ENCODE measurements at places on chromosomes 5 and 9.

DNA sequence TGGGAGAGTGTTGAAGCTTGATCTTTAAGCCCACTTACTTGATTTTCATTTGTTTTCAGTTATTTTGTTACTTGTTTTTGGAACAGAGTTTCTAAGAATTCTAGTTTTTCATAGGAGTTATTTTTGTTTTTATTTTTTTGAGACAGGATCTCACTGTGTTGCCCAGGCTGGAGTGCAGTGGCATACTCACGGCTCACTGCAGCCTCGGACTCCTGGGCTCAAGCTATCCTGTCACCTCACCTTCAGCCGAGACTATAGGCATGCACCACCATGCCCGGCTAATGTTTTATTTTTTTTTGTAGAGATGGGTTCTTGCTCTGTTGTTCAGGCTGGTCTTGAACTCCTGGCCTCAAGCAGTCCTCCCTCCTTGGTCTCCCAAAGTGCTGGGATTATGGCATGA lies 6.3 kb downstream of the ERBIN start:
- DNase-seq, result no peak

DNA sequence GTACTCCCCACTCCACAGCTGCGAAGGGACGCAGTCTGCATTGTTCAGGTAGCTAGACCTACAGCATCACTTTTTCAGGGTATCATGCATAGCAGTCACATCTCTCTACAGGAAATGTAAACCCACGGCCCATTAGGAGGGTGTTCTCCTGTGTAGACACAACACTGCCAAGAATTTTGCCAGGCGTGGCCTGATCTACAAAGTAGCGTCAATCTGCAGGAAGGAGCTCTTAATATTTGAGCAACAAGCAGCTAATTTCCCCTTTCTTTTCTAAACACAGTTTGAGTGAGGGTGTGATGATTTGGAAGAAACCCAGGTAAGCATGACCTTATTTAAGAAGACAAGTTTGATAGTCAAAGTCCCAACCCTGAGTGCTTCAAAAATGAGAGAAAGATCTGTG lies 419.0 kb downstream of the GADD45G start:
- no peak for DNase-seq

DNA sequence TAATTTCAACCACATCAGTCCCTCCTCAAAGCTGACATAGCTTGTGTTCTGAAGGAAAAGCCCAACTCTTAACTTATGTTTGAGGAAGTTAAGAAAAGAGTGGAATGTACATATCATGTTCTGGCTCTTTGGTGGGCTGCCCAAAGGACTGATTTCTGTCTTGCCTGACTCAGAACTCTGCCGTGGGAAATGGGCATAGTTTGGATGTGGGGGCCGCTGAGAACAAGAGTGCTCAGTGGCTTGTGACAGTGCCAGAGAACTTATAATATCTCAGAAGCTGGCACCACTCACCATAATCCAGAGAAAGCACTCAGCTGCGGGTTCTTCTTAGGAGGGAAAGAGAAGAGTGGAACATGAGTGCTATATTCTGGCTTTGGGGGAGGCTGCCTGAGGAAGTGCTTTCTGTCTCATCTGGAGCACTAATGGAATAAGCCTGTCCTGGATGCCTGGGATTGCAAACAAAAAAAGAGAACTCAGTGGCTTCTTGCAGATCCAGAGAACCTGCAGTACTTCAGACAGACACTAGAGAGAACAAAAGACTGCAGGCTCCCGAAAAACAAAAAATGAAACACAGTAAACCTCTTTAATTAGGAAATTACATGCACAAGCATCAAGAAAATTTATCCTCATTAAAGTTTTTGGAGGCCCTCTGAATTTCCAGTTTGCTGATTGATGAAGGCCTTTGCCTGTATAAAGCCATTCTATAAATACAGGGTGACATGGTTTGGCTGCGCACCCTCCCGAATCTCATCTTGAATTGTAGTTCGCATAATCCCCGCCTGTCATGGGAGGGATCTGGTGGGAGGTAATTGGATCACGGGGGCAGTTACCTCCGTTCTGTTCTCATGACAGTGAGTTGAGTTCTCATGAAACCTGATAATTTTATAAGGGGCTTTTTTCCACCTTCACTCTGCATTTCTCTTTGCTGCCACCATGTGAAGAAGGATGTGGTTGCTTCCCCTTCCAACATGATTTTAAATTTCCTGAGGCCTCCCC lies 207.0 kb downstream of the DMAC1 start:
- no peak for DNase-seq

DNA sequence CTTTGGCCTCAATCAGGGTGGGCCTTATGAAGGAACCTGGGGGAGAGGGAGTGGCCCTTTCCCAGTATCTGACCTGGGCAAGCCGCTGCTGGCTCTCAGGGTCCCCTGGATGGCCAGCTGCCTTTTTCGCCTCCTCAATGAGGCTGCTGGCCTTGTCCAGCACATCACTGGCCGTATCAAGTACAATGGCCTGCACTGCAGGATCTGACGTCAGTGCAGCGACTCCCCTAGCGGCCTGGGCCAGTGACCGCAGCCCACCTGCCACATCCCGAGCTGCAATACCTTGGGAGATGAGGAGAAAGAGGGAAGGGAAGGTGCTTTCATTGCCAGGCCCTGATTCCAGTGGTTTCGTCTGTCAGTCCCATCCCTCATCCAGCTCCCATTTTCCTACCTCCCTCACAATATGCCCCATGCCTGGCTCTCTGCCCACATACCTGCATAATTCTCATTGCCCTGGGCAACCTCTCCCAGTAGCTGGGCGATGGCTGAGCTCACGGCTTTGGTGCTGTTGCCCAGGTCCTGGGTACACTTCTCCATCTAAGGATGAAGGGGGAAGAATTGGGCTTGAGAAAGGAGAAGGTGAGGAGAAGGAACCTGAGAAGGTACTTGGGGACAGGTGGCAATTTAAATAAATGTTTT lies 19.1 kb downstream of the TLN1 start:
- DNase-seq, result no peak

GRCh38 chr9:109914280-109915027 lies 134.5 kb downstream of the PALM2AKAP2 start:
- no peak for DNase-seq

DNA sequence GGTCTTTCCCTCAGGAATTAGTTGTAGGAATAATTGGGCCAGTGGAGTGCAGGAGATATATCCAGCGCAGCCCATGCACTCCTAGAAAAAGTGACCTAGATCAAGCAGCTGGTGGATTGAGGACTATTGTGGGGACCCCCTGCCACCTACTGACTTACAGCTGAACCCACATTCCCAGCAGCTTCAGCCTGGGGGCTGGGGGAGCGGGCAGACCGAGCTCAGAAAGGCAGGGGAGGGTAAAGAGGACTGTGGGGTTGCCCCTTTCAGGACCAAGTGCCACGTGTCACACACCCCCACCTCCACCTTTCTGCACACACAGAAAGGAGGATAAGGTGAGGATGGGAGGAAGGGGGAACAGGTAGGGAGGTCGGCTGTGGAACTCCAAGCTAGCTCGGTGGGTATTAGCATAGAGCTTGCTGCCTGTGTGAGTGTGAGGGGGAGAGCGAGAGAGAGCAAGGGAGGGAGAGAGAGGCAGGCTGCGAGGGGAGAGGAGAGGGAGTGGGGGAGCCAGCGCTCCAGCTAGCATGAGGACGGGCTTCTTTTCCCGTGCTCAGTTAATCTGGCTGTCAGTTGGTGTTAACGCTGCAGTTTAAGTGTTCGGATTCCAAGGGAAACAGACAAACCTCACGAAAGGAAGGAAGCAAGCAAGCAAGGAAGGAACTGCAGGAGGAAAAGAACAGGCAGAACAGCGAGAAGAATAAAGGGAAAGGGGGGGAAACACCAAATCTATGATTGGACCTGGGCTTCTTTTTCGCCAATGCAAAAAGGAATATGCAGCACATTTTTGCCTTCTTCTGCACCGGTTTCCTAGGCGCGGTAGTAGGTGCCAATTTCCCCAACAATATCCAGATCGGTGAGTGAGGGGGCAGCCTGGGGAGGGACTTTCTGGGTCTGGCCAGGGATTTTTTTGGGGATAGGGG lies at the start of gene GRIA1:
Gene GRIA1 (plus strand): TSS at position 553 of the 920 bp plus-strand sequence.
- no peak for DNase-seq

DNA sequence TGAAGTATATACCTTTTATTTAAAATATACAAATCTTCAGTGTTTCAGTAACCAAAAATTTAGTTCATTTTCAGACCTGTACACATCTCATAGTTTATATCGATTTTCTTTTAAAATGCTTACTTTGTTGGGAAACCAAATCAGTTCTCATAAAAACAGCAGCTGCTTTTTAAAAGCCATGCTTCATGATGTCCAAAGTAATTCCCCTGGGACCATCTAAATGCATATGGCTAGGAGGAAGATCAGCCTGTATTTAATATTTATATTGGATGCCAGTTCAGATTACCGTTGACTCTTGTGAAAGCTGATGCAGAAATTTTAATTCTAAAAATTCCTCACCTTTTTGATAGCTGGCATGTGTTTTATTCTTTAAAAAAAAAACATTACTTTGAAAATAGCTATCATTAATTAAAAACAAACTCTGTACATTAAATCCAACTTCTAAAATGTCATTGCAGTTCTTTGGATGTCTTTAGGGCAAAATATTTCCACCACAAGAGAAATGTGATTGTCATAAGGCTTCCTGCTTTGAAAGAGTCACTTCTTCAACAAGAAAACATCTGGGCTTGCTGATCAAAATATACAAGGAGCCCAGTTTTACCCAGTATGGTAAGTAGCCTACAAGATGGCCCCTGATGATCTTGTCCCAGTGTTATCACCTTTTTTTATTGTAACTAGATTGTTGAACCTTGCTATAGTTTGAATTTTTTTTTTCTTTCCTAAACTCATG lies 1242.9 kb upstream of the CDH6 start:
- DNase-seq, result no peak

DNA sequence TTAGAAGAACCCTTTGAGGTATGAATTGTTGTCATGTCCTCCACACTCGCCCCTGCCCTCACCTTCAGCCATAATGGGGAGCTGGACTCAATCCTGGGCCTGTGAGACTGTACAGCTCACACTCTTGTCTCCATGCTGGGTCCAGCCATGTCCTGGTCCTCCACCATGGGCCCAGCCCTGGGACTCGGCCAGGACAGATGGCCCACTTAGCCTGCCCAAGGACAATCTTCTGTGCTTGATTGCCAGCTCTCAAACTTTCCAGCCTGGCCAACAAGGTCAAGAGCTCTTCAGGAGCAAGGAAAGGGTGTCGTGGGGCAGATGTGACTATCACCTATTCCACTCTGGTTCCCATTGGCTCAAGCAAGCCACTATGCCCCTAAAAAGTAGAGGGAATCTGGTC lies 90.8 kb downstream of the HRH2 start:
- no peak for DNase-seq

DNA sequence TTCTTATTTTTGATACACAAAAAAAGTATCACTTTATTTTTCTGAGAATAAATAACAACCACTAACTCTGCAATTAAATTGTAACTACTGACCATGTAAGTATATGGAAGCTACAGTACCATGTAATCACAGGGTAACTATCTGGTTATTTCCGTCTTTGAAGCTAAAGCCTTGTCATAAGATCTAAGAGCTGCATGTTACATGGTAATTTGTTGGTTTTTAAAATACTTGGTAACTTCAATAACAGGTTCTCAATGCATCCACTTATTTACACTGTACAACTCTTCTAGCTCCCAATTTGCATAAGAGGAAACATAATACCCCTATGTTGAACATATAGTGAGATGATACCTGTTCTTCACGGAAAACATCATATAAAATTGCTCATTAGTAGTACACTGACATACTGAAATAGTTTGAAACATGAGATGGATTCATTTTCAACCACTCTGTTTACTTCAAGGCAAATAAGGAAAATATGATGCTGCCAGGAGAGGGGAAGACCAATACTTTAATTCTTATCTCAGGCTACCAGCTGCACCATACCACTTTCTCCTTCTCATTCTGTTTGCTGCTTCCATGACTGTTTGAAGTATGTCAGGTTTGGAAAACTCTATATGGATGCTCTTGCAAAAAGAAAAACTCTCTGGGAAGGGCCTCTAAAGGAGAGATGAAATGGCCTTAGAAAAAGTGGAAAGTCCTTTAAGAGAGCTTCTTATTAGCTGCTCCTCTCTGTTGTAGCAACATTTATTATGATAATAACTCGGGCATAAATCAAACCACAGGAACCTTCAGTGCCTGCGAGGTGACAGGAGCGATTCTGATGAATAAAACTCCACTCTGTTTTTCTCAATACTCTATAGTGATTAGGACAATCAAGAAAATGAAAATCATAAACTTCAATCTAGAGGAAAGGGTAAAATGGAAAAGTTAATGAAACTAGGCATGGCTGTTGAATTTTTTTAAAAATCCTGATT lies 150.2 kb downstream of the KIAA0825 start:
- no peak for DNase-seq

DNA sequence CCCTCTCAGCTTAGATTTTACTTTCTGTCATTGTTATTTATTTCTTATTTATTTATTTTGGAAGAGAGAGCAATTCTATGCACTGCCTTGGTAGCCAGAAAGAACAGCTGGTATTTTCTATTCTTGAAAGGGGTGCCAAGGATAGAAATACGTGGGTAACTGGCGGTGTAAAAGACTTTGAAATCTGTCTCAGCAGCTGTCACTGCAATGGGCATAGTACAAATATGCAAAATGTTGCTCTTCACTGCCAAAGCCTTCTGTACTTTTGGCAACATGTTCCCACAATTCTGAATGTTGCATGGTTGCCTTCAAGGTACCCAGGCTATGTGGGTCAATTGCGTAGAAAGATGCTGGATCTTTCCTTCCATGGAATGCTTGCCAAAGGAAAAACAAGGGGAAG lies 230.2 kb upstream of the EDIL3 start:
- no peak for DNase-seq

- DNase-seq, result no peak
Measured at GRCh38 chr5:65468633-65469032, 13.1 kb downstream of the ADAMTS6 start.

- DNase-seq, result no peak
Measured at GRCh38 chr5:123134653-123135181, 45.7 kb downstream of the PRDM6 start.

DNA sequence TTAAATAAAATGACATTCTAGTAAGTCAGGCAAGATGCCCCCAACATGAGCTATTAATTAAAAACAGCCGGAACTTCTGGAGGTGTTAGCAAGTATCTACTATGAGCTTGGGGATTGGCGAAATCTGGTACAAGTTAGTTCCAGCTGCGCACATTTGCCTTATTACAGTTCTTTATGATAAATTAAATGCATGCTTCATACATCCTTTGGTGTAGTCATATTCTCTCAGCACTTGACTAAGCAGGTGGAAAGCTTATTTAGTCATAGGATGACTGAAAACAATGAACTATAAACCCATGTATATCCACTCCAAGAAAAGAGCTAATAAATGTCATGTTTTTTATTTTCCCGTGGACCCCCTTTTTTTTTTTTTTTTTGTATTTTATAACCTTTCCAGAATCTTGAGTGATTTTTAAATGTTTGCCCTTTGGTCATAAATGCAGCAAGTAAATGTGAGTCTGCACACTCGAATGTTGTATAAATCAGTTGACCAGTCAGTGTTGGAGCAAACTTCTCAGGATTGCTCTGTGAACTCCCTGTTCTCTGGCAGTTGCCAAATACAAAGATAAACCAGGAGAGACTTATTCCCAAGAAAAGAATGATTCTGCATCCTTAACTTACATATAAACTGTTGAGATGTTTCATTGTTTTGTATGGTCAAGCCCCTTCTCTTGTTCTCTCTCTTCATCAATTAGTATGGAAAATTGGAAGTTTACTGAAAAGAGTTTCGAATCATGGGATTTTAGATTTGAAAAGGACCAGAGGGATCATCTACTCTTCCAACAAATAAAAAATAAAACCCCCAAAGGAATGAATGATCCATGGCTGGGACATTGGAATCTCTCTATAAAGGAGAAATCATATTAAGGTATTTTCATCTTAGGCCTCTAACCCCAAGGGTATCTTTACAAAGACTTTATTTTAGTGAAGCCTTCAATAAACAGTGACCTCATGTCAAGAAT lies 38.3 kb downstream of the PIK3R1 start:
- no peak for DNase-seq
